ENCODE measurements at places on chromosomes 12 and 14.

DNA sequence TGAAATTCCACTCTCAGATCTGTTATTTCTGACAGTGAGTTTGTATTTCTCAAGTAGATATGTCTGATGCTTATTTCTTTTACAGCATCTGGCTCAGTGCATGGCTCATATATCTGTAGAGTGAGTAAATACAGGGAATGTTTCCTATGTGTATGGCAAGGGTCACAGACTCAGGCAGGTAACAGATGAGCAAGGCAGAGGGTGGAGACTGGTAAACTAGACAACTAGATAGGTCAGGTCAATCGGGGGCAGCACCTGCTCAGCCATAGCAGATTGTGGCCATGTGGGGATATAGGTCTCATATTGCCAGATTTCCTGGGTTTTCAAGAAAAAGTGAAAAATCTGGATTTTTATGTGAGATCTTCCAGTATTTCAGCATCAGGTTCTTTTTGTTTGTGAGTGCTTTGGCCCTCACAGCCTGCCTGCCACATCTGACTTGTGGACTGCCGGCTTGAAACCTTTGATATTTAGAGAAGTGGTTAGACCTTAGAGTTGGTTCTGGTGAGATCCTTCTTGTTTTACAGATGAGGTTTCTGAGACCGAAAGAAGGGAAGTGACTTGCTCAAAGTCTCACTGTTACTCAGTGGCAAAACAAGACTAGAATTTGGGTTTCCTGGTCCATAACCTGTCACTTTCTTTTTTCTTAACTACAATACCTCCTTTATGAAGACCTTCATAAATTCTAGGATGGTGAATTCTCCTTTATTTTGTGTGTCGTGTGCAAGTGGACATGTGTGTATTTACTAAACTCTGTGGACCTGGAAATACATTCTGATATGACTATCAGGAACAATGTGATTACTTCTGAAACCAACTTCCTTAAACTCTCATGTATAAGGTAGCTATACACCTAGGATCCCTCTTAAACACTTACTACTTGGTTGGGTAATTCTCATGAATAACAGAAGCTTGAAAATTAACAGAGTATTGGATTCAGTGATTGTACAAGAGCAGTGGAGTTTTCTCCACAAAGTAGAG is 34.4 kb downstream of the PROX2 start:
- peak; percentile 39 for DNase-seq

DNA sequence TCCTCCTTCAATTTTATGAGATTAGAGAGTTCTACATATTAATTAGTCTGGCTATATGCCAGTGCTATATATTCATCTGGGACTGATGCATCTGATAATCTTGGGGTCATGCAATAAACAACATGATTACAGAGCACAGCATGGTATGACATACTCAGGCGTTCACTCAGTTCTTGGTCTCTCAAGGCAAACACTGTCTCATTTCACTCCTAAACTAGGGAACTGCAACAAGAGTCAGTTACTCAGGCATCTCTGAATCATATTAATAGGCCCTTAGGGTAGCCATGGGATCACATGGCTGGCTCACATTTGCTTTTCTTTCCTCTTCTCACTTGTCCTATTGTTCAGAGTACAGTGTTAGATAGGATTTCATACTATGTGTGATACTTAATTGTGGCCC is 91.8 kb upstream of the TMEM260 start:
- no peak for DNase-seq

DNA sequence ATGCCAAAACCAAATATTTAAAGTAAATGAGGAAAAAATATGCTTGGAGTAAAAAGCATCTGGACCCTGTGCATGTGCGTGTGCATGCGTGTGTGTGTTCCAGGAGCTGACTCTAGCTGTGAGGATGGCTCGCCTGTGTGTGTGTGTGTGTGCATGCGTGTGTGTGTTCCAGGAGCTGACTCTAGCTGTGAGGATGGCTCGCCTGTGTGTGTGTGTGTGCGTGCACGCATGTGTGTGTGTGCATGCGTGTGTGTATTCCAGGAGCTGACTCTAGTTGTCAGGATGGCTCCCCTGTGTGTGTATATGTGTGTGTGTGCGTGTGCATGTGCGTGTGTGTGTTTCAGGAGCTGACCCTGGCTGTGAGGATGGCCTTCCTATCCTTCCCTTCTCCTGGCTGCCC is 357.7 kb downstream of the CACNA1C start:
- DNase-seq: no peak

DNA sequence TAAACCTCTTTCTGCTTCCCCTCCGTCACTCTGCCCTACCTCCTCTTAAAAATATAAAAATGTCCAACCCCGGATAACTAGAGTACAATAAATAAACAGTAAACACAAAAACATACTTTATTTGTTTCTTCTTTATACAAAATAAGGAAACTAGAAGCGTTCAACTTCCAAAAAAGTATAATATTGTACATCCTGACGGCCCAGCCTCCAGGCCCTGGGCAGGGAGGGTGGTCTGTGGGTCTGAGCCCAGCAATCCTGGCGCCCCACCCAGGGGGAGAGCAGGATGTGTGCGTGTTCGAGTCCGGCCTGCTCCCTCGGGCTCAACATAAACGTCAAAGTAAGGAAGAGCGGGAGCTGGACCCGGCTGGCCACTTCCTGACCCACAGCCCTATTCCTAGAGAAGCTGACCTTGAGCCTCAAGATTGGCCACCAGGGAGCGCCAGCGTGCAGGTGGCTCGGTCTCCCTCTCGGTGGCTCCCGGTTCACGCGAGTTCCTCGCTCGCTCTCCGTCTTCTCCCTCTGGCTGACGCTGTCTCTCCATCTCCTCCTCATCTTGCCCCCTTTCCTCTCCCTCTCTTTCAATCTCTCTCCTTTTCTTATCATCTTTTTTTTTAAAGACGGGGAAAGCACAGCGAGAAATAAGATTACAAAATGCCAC is 9.4 kb downstream of the LHX5 start:
- DNase-seq: peak; percentile 66

DNA sequence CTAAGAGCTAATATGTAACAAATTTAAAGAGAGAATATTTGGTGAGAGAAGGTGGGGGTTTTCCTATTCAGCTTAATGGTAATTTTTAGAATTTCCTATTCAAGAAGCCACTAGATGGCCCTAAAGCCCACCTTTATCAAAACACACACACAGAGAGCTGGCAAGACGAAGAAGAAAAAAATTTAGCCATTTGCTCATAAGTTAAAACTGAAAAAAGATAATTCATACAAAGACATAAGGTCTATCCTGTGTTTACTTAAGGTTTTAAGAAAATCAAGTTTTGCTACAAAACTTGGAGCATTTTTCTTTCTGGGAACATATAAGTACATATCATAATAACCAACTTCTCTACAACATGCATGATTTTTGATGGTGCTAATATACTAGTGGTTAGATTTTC is 46.8 kb upstream of the PCED1B start:
- no peak for DNase-seq

GRCh38 chr14:76848879-76849278 is 22.7 kb downstream of the LRRC74A start:
- no peak for DNase-seq

DNA sequence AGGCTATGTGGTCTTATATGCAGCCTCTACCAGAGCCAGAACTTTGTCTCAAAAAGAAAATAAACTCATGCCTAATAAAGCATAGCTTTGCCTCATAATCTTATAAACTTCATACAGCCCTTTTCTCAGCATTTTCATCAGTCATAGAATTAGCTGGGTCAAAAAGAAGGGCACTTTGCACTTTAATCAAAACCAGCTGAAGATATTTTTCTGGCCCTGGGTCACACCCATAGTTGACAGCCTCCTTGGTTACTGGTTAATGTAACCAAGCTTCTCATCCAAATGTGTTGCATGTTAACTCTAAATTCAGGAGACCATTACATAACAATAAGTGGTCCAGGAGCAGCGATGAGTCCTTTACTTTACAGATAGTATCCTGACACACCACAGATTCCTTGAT is 558.2 kb downstream of the FLRT2 start:
- no peak for DNase-seq

DNA sequence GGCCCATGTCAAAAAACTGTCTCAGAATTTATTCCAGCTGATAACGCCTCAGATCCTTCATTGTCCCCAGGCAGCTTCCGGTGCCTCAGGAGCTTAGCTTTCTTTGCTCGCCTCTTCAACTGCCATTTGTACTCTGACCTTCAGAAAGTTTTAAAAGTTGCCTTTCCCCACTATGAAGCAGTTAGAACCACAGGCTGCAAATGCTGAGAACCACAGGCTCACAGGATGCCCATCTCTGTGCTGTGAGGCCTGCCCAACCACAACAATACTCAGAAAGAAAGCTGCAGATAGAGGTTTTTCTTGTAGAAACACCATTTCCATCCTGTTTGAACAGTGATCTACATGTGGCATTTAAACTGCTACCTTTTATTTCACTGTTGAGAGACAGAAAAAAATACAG is 131.1 kb downstream of the PRKCH start:
- peak; percentile 76 for DNase-seq

DNA sequence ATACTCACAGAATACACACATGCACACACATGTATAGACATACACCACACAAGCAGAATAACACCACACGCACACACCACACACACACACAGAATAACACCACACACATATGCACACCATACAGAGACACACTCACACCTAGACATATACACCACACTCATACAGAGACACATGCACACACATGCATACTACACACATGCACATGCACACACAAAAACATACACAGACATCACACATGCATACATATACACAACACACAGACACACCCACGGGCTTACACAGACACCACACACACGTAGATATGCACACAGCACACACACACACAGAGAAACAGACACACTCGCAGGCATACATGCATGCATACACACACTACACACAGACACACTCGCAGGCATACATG is 49.7 kb downstream of the NTF3 start:
- no peak for DNase-seq

DNA sequence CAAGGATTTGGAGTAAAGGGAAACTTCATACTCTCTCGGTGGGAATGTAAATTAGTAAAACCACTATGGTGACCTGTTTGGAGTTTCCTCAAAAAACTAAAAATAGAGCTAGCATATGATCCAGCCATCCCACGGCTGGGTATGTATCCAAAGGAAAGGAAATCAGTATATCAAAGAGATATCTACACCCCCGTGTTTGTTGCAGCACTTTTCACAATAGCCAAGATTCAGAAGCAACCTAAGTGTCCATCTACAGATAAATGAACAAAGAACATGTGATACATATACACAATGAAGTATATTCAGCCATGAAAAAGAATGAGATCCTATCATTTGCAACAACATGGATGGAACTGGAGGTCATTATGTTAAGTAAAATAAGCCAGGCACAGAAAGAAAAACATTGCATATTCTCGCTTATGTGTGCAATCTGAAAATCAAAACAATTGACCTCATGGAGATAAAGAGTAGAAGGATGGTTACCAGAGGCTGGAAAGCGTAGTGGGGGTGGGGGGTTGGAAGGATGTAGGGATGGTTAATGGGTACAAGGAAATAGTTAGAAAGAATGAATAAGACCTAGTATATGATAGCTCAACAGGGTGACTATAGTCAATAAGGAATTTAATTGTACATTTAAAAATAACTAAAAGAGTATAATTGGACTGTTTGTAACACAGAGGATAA is 468.0 kb downstream of the BCAT1 start:
- no peak for DNase-seq

DNA sequence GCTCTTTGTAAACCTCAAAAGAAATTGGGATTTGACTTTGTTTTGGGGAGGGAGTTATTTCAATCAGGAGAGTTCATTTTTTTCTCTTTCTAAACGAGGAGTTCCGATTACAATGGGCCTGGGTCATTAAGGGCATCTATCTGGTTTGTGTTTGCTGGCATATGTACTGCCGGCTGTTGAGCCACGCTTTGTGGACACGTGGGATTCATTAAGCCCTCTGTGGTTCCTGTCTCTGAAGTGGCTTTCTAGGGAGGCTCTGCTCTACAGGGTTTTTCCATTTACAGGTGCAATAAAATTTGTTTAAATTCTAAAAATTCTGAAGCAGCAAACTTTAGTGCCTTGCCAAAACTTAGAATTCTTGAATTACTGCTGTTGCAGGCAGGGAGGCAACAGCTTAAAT is 57.9 kb downstream of the GNS start:
- no peak for DNase-seq

- DNase-seq: no peak
Measured at GRCh38 chr12:92568691-92569090, 134.1 kb upstream of the PLEKHG7 start.

DNA sequence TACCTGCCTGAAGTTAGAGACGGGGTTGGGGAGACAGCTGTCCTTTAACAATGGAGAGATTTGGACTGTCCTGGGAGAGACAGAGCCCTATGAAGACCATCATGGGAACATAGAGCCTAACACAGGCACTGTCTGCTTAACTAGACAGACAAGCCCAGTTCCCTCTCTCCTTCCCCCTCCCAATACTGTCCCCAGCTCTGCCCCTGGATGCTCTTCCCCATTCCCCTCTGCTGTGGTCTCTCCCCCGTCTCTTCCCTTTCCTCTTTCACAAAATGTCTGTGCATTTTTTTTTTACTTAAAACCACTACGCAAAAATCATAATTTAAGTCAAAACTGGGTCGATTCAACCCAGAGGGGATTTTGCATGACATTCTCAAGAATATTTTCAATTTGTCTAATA is 232.9 kb downstream of the CHST11 start:
- DNase-seq: no peak

GRCh38 chr12:90741611-90742010 is 213.4 kb downstream of the CCER1 start:
- DNase-seq: no peak

DNA sequence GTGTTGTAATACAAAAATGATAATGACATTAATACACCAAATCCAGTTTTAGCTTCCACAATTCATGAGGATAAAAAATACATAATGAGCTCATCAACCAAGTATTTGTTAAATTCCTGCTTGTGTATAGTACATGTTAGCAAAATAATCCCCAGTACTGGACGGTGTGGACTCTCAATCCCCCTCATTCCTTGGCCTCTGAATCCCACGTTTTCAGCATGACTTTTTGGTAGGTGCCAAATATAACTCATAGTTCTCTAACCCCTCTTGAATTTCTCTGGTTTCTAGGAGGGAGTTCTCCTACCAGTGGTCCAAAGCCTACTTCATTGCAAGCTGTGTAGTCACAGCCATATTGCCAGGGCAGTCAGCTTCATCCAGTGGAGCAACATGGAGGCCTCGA is 41.4 kb upstream of the EPS8 start:
- DNase-seq: no peak

DNA sequence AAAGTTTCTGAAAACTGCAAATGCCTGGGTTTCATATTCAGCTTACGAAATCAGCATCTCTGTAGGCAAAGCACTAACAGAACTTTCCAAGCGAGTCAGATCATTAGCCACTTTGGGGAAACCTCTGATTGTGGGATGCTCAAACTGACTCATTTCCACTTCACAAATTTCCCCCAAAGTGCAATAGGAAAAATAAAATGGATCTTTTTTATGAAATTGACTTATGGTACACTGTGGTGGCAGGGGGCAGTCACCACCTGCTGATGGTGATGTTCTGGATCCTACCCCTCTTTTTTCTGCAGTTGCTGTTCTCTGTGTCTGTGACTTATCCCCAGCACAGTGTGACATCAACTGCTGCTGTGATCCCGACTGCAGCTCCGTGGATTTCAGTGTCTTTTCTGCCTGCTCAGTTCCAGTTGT is 5.6 kb downstream of the TCTN1 start:
- peak; percentile 20 for DNase-seq

All from activated naive CD4-positive, alpha-beta T cell treated with anti-CD3 and anti-CD28 coated beads, Interleukin-2, amount 50 U/mL, for 72 hours (primary cell).